ENCODE measurements at places on chromosomes 5 and 9.
A peak's percentile ranks its signal among the peaks of the same experiment; 100 is the strongest.

- DNase-seq, result no peak
Observed at GRCh38 chr9:123926941-123927340, 3.0 kb downstream of the DENND1A start.

GRCh38 chr5:43400082-43400481 is 12.1 kb downstream of the CCL28 start:
- no peak for DNase-seq

- DNase-seq, result peak; percentile 68
Observed at GRCh38 chr5:168679515-168679920, 100.3 kb upstream of the PANK3 start.

DNA sequence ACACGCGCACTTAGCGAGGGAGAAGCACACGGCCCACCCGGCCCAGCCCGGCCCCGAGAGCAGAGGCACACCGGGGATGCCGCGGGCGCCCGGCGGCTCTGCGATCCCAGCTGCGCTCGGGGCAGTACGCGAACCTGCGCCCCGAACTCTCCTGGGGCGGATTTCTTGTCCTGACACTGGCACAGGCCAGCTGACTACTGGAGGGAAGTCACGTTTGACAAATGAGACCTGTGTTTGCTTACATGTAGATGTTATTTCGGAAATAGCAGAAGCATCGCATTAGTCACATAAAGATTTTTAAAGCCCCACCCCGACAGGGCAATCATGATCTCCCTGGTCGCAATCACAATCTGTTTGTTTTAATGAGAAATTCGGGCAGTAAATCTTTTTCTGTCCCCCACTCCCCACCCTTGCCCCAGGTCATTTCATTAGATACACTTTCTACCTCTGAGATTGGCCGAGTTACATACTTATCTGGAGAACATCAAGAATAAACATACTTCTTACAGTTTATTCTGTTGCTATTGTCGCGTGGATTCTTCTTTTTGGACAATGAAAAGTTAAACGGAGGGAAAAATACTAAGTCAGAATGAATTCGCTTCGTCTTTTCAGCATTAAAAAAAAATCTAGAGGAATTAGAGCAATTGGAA is 518.9 kb downstream of the CTNND2 start:
- no peak for DNase-seq

DNA sequence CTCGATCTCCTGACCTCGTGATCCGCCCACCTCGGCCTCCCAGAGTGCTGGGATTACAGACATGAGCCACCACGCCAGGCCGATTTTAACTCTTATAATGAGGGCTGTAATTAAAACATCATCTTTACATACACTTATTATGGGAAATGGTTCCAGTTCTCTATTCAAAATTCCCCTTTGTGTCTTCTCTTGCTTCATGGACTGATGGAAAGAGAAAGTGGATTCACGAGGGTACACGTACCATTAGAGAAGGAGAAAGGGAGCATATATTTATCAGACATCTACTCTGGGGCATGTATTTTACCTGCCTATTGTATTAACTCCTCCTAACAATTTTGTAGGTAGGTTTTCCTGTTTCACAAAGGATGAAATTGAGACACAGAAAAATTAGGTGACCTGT is 31.1 kb downstream of the PTGS1 start:
- no peak for DNase-seq

- no peak for DNase-seq
Observed at GRCh38 chr5:113581388-113581787, 67.9 kb downstream of the YTHDC2 start.

GRCh38 chr9:26301659-26302058 is 590.9 kb downstream of the CAAP1 start:
- DNase-seq, result no peak

Measured in H54 (cell line).